Posterior cingulate gyrus (tissue), 11 donors: ENCODE measurements at places on chromosomes 5 and 9.

- DNase-seq = no peak
These were observed 159.2 kb downstream of the SNX18 start for GRCh38 chr5:54676481-54677340.

DNA sequence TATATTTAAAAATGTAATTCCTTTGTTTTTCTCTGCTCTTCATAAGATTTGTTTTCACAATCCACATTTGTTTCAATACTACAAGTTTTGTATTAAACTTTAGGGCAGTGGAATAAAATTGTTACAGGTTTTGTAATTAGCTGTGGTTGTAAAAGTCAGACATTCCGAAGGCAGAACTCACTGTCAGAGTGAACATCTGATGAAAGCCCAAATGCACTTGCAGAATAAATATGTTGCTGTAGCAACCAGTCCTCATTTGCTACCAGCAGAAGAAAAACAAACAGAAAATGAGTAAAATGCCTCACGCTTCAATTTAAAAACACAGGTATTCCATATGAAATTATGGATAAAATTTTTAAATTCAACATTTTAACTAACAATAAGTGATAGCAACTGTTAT lies 740.1 kb upstream of the FAM174A start:
- no peak for DNase-seq

GRCh38 chr5:115494570-115495289 lies 49.8 kb downstream of the FEM1C start:
- DNase-seq = no peak

GRCh38 chr9:98081477-98082219 lies 25.1 kb downstream of the NANS start:
- DNase-seq = no peak

DNA sequence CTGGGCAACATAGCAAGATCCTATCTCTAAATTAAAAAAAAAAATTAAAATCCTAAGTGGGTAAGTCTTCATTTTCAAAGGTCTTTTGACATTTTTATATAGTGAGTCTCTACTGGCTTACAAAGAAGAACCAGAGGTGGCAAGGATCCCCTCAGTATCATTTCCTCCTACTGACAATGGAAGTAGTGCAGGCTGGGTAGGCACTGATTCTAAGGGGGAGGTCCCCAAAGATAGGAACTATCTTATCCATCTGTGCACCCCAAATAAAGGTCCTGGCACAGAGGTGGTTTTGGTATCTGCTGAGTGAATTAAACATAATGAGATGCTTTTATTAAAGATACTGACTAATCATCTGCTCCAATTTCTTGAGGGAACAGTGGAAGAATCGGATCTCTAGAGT lies 4.2 kb downstream of the FAM193B start:
- DNase-seq = no peak

DNA sequence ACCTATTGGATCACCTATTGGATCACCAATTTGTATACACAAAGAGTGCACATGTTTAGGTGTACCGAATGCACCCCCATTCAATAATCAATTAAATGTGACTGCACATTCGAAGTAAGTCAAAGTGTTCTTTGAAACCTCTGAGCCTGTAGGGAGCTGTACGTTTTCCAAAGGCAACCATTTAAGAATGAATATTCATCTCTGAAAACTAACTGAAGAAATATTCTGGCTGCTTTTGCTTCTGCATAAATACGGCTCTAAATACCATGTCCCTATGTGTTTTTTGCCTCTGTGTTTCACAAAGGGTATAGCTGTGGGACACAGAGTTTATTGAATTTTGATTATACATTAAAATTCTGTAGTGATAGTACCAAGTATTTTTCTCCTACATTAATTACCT lies 95.4 kb downstream of the ITGA1 start:
- no peak for DNase-seq

- no peak for DNase-seq
These were observed 43.9 kb downstream of the RAPGEF1 start for GRCh38 chr9:131695836-131696460.

DNA sequence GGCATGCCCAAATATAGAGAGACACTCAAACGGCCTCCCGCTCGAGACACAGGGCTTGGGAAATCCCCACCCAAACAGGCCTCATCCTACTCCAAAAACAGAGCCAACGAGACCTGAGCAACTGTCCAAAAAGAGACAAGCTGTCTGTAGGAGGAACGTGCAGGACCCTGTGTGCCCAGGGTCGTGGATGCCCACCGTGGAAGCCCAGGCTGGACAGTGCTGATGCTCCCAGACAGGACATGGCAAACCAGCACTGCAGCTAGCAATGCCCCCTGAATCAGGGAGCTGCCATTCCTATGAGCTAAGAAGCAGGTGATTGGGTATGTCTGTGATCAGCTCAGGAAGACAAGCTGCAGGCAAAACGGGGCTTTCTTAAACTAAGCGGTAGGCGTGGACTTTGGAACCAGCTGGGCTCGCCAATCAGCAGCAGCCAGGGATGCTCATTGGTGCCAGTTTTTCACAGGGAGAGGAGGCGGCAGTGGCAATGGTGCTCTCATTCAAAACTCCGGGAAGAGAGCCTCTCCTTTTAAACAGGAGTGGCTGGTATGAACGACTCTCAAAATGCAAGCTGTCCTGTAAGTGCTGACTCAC lies 113.1 kb upstream of the IRX2 start:
- DNase-seq = no peak

DNA sequence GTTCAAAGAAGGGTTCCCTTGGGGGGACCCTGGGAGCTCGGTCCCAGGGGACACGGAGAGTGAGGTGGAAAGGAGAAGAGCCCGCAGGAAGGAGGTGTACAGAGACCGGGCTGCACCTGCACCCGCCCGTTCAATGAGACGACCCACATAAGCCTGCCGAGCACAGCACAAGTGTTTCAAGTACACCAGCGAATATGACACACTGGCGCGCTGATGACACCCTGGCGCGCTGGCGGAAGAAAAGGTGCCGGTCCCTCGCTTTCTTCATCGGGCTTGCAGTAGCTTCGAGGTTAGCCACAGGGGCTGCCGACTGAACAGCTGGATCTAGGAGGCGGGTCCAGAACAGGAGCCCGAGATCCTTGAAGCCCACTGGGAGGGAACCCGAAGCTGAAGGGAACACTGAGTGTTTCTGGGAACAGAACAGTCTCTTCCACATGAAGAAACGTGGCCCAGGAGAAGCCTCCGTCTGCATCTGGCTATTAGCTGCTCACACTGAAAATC lies 1.4 kb downstream of the TBC1D9B start:
- no peak for DNase-seq

- no peak for DNase-seq
These were observed 14.5 kb upstream of the RAD23B start for GRCh38 chr9:107268560-107268959.

DNA sequence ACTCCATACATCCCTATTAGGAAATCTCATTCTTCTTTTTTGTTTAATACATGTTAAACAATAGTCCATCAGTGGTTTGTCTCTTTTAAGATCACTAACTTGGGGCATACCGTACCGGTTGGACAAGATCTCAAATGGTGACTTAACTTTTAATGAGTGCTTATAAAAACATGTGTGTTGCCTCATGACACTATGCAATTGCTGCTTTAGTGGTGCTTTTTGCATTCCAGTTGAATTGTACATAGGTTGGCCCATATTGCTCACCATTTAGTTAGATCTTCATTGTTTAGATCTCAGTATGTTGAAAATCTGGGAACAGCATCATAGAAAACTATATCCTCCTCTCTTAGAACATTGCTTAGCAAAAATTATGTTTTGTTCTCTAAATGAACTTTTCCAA lies 17.8 kb downstream of the C9orf85 start:
- DNase-seq = no peak

DNA sequence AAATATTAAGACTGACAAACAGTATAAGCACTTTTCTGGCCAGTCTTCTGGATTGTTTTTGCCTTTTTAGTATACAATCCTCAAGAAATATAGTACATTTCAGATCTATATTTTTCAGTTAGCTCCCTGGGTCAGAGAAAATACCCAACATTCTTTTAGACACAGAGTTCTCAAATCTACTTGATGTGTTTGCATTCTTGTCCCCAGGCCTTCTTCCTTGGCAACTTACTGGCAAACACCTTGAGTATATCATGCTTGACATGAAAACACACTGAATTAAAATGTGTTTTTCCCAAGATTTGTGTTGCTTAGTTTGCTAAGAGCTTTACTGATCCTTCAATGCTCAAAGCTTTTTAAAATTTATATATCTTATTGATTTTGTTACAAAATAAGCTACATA lies 1413.1 kb upstream of the CDH9 start:
- no peak for DNase-seq
